ENCODE measurements at places on chromosomes 7 and 10.

- DNase-seq, result no peak
Measured at GRCh38 chr10:97080051-97080776, 105.5 kb downstream of the SLIT1 start.

GRCh38 chr7:98870121-98870651 is 372 bp upstream of the TMEM130 start:
- peak; percentile 61 for DNase-seq

DNA sequence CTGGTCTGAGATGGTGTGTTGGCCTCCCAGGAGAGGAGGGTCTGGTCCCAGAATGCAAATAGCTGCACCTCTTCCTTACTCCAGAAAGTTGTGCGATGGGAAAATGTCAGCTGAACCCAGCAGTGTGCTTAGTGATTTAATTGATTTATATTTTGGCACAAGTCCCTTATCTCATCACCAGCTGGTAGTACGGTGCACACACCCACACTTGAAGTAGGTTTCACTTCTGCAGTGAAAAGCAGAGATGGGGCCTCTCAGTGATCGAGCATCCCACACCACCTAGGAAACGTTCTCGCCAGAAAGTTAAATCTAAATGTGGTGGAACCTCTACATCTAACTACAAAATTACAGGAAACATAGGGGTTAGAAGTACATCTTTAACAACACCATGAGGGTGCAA is 80.4 kb downstream of the UBE3C start:
- no peak for DNase-seq

GRCh38 chr7:64098-64915 is 128.1 kb upstream of the FAM20C start:
- DNase-seq, result no peak

- no peak for DNase-seq
Measured at GRCh38 chr10:16049782-16050181, 189.5 kb upstream of the MINDY3 start.

- no peak for DNase-seq
Measured at GRCh38 chr7:4711634-4712033, 29.5 kb downstream of the FOXK1 start.

GRCh38 chr7:831596-832166 is 595 bp upstream of the SUN1 start:
- no peak for DNase-seq

GRCh38 chr10:91627344-91628102 is 5.3 kb downstream of the PPP1R3C start:
- DNase-seq, result no peak

GRCh38 chr7:119964788-119965542 is 308.0 kb upstream of the KCND2 start:
- no peak for DNase-seq

- no peak for DNase-seq
Measured at GRCh38 chr10:59336632-59337031, 25.7 kb downstream of the FAM13C start.

GRCh38 chr7:49389871-49390479 is 383.5 kb upstream of the VWC2 start:
- DNase-seq, result no peak

DNA sequence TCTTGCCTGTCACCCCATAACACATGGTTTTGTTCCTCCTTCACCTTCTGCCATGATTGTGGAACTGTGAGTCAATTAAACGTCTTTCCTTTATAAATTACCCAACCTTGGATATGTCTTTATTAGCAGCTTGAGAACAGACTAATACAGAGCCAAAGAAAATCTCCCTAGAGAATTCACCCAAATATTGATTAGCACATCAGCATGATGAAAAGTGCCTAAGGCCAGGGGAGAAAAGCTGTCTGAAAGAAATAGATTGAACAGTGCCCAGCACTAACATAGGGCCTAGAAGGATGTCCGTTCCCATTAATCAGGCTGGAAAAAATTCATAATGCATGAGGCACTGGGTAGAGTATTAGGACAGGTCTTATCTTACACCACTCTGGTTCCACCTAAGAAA is 111.9 kb upstream of the CALN1 start:
- no peak for DNase-seq

GRCh38 chr7:3616306-3616705 is 315.3 kb downstream of the SDK1 start:
- peak; percentile 6 for DNase-seq

GRCh38 chr10:127912607-127913367 is 5.9 kb downstream of the PTPRE start:
- DNase-seq, result no peak

DNA sequence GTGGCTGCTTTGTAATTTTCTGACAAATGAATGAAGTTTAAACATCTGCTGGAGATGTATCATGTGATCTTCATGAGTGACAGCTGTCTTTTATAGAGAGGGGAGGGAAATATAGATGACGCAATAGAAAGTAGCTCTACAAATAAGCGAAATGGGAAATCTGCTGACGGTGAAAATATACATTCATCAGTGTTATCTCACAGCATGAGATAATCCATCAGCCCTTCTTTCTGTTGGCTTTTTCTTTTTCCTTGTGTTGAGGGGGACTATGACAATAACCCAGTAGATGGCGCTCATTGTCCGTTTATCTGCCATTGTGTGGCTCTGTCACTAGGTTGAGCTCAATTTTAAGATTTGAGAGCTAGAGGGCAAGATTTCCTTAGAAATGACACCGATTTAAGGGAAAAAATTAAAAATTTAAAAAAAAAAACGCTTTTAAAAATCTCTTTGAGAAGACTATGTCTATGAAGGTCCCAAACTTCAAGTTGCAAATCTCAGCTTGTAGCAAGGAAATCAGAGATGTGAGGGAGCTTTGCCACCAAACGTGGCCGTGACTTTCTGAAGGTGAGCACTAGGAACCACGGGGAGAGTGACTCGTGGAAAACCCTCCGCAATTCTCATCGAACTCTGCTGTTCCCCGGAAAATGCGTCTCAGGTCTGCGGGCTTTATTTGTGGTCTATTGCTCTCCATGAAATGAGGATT is 114.6 kb upstream of the SFMBT2 start:
- no peak for DNase-seq

GRCh38 chr10:78875331-78875877 is 193.4 kb upstream of the ZMIZ1 start:
- DNase-seq, result no peak

GRCh38 chr10:62528441-62528840 is 154.3 kb downstream of the ZNF365 start:
- no peak for DNase-seq

DNA sequence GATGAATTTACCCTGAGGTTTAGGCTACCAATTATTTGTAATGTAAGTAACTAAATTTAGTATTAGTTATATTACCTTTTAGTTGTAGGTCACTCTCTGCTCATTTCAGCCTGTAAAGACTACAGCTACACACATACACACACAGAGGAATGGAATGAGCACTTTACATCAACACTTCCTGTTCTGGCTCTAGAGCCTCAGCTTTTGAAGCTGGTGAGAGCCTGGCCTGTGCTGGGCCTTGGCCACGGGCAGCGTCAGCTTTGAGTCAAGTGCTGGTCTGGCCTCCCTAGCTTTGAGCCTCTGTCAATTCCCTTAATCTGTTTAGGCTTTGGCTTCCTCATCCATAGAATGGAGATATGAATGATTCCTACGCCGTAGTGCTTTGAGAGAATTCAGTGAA is 141.7 kb downstream of the EGFR start:
- DNase-seq, result no peak

GRCh38 chr7:98978672-98979071 is 100.3 kb downstream of the TRRAP start:
- no peak for DNase-seq

- DNase-seq, result no peak
Measured at GRCh38 chr10:79209831-79210230, 137.4 kb upstream of the PPIF start.

DNA sequence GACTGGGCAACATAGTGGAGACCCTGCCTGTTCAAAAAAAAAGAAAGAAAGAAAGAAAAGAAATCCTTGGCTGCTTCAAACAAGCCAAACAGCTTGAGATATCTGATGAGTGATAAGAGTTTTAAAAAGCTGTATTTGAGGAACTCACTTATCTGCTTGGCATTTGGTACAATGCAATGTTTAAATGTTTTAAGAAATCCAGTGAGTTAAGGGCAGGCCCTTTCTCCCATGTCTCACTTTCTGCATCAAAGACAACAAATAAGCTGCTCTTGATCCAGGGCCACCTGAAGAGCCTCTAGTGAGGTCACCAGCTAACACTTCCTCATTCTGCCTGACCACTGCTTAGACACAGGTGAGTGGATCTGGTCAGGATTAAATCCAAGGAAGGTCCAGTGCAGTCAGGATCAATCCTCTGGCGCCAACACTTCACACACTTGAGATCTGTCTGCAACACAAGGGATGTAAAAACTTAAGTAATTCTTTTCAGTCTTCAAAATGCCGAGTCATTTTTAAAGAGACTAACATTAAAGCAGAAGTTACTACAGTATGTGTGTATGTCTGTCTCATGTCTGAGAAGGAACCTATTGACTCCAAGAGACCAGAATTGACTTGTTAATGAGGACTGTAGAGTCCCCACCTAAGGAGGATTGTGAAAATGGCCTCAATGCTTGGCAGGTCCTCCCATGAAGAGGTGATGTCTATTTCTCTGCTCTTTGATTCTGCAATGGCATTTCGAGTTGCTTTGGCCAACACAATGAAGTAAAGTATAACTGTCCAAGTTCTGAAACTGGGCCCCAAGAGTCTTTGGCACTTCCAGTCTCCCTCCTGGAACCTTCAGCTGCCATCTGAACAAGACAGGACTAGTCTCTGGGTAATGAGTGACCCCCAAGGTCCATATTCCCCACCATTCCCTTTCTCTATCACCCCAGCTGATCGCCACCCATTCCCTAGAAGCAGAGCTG is 43.1 kb downstream of the CREB3L2 start:
- no peak for DNase-seq

DNA sequence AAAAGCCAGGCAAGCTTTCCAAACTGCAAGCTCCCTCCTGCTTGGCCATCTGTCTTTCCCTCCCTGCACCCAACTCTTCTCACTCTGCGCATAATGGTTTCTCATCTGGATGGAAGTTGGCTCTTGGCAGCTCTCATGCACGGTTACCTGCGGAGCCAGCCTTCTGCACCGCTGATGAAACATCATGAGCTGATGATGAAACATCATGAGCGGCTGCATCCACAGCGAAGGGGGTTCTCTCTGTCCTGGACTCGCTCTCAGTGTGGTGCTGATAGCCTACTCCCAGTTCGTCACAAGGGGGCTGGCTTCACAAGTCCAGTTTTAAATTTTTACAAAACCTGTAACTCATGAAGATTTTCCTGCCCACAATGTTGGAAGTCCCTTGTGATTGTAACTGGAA is 457.5 kb downstream of the ACTR3B start:
- no peak for DNase-seq

Measured in NCI-H187 (cell line).